ENCODE measurements at places on chromosomes 5 and 9.

GRCh38 chr5:145210020-145210419, 625.1 kb downstream of the PRELID2 start:
- DNase-seq = no peak
- H3K27ac ChIP-seq = no peak overlapping the region
- H3K4me1 ChIP-seq = peaks cover 3% of the 10 kb centered on the region
- H3K27me3 ChIP-seq = no peaks in the 10 kb centered on the region

- no peak overlapping the region for H3K27ac ChIP-seq
- no peaks in the 10 kb centered on the region for H3K36me3 ChIP-seq
- no peak overlapping the region for H3K4me3 ChIP-seq
- no peaks in the 10 kb centered on the region for H3K4me1 ChIP-seq
Observed at GRCh38 chr9:103819936-103820335, 274.2 kb upstream of the SMC2 start.

DNA sequence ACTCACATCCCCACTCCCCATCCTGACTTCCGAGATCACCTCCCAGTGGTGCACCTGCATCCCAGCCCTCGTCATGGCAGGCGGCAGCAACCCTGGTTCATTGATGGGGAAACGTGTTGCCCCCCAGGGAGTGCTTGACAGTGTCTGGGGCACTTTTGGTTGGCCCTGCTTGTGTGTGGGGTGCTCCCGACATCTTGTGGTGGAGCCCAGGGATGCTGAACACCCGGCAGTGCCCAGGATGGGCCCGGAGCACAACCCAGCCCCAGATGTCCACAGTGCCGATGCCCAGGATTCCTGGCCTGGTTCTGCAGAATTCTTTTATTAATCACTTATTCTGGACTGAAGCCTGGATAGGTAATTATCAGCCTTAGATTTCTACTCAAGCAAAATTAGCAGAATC, 3.7 kb downstream of the MRPL36 start:
- no peaks in the 10 kb centered on the region for H3K27me3 ChIP-seq
- H3K4me1 ChIP-seq = no peaks in the 10 kb centered on the region
- peaks cover 20% of the 10 kb centered on the region for H3K36me3 ChIP-seq
- no peak overlapping the region for H3K4me3 ChIP-seq
- no peak overlapping the region for H3K27ac ChIP-seq

- no peaks in the 10 kb centered on the region for H3K27me3 ChIP-seq
- no peaks in the 10 kb centered on the region for H3K36me3 ChIP-seq
- DNase-seq = no peak
- H3K27ac ChIP-seq = no peak overlapping the region
- no peaks in the 10 kb centered on the region for H3K4me1 ChIP-seq
Observed at GRCh38 chr9:89518466-89519365, 20.8 kb upstream of the SEMA4D start.
